Naive B cell (primary cell): ENCODE measurements at places on chromosomes 4 and X.

GRCh38 chr4:106315476-106315967 lies 487 bp downstream of the TBCK start:
- no peak for DNase-seq

DNA sequence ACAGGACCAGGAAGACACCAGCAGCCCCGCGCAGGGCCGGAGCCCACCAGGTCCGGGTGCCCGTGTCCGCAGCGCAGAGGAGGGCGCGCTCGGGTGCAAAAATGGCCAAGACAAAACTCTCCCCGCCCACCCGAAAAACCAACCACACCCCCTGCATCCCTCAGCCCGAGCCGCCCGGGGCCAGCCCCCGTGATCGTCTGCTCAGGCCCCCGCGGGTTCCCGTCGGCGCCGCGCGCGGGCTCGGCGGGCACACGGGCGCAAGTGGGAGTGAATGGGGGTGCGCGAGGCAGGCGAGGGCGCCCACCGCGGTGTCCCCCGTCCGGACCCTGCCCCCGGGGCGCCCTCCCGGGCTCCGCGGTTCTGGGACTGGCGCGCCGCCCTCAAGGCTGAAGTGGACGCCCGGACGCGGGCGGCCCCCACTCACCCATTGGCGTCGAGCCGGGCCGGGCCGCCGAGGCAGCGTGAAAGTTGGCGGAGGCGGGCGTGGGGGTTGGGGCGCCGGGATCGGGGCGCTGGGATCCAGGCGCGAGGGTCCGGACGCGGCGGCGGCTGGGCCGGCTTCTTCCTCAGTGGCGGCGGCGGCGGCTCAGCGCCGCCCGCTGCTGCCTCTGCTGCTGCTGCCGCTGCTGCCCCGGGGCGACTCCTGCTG lies 393 bp downstream of the SH3KBP1 start:
- peak; percentile 52 for DNase-seq

DNA sequence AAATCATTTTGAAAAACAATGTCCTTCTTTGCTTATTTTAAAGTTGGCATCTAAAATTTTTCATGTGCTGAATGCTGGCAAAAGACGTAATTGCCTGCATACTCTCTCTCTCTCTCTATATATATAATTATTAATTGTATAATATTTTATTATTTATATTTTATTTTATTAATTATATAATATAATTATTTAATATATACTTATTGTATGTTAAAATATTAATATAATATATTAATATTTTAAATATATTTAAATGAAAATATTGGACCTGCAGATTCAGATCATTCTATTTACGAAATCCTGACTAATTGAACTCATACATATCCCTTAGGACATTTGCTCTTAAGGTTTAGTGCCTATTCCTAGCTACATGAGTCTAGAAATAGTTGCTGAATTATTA lies 144.7 kb upstream of the VCX start:
- no peak for DNase-seq

DNA sequence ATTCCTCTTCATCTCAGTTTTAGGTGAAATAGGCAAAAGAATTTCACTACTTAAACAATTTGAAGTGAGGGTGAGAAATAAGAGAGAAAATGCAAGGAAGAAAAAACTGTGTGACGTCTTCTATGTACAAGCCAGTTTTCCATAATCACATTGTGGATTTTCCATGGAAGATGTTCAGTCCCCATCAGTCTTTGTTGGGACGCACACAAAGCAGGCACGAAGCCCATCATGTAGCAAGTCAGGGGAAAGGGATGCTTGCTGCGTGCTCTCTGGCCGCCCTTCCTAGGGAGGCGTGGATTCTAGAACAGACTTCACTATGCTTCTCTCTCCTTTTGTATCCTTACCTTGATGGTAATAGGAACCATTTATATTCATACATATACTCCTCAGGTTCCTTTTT lies 54.7 kb downstream of the RBPJ start:
- no peak for DNase-seq

GRCh38 chr4:6500481-6501140 lies 28.2 kb upstream of the PPP2R2C start:
- no peak for DNase-seq

GRCh38 chr4:121041307-121042090 lies 30.8 kb downstream of the NDNF start:
- DNase-seq = no peak

- no peak for DNase-seq
Measured at GRCh38 chr4:20248155-20248558, 3.5 kb upstream of the SLIT2 start.
